GM13977 (cell line): ENCODE measurements at places on chromosomes 5 and 9.

DNA sequence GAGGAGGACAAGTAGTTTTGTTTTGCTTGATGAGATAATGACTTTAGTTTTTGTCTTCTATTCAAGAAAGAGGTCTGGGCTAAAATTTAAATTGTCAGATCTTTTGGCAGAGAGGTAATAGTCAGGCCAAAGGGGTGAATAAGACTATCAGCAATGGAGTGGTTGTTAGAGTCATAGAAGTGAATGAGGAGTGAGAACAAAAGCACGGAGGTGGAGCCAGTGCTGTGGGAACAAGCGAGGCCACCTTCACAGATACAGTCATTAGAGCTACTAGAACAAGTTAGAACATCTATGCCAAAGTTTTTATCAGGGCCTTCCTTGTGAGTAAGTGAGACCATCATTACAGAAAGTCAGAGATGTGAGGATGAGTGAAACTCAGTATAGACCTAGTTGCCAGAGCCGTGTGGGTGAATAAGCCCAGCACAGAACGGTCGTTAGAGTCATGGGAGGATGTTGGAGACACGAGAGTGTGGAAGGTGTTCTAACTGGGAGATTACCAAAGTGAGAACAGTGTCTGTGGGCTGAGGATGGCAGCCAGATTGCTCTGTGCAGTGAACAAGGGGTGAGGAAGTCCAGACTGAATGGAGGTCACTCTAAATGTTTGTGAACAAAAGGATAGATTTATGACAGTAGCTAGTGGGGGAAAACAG lies 135.1 kb downstream of the RPS23 start:
- DNase-seq = no peak

DNA sequence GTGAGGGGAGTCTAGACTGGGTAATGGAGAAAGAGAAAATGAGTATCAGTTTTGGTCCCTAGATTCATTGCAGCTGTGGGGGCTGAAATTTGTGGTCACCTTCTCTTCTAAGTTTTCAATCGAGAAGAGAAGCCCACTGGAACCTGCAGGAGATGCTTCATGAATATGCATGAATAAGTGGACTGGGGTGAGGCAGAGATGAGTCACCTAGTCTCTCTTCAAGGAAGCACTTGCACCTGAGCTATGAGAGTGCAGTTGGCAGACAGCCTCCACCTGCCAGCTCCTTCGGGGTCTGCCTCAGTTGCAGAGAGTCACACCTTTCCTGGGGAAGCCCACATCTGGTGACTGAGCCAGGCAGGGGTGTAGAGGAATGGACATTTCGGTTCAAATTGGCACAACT lies 69.1 kb downstream of the ZNF366 start:
- no peak for DNase-seq

DNA sequence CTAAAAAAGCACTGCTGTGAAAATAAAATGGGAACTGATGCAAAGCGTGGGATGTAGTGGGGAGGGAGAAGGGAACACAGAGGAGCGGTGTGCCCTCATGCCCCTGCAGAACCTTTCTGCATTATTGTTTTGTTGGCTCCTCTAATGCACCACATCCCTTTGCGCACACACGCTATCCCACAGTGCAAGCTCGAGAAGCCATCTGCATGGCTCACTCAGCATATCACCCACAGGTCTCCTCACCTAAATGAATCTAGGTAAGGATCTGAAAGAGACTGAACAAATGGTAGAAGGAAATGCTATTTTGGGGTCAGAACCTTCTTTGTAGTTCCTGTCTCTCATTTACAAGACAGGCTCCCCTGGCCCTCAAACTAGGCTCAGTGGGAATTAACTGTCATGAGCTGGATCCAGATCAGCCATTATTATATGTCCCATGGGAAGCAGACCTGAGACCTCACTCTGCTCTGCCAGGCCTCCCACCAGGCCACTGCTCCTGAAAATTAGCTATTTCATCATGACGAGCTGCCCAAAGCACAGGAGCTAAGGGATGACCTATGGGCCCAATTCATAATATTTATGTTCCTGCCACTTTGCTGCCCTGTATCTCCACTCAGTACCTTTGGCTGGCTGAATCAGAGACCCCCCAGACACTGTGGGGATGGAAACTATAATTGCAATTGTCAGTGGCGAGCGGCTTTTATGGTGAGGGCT lies 169.4 kb downstream of the SPOCK1 start:
- DNase-seq = no peak

- DNase-seq = no peak
These were observed 85.9 kb upstream of the FAM120A start for GRCh38 chr9:93365427-93366118.

DNA sequence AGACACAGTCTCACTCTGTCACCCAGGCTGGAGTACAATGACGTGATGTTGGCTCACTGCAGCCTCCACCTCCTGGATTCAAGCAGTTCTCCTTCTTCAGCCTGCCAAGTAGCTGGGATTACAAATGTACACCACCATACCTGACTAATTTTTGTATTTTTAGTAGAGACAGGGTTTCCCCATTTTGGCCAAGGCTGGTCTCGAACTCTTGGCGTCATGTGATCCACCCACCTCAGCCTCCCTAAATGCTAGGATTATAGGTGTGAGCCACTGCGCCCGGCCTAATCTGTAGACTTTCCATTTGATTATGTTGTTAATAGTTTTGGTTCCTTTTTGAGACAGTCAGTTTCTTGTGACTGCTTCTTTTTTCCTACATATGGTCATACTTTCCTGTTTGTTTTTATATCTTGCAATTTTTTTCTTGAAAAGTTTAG lies 31.0 kb downstream of the MTREX start:
- DNase-seq = peak; percentile 14

- no peak for DNase-seq
These were observed 711 bp upstream of the SUB1 start for GRCh38 chr5:32584646-32585045.

DNA sequence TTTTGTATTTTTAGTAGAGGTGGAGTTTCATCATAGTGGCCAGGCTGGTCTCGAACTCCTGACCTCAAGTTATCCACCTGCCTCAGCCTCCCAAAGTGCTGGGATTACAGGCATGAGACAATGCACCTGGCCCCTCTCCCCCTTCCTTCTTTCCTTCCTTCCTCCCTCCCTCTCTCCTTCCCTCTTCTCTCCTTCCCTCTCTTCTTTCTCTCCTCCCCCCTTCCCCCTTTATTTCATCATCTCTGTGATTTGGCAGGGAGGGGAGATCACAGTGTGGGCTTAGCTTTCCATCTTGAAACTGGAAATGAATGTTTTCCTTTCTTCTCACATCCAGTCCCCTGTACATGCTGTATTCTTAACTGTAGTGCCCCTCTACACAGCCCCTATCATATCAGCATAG lies 12.7 kb downstream of the RHOBTB3 start:
- no peak for DNase-seq

- DNase-seq = no peak
These were observed 42.6 kb upstream of the NAA35 start for GRCh38 chr9:85898332-85898731.

GRCh38 chr5:170336065-170336464 lies 38.5 kb upstream of the LCP2 start:
- DNase-seq = no peak

DNA sequence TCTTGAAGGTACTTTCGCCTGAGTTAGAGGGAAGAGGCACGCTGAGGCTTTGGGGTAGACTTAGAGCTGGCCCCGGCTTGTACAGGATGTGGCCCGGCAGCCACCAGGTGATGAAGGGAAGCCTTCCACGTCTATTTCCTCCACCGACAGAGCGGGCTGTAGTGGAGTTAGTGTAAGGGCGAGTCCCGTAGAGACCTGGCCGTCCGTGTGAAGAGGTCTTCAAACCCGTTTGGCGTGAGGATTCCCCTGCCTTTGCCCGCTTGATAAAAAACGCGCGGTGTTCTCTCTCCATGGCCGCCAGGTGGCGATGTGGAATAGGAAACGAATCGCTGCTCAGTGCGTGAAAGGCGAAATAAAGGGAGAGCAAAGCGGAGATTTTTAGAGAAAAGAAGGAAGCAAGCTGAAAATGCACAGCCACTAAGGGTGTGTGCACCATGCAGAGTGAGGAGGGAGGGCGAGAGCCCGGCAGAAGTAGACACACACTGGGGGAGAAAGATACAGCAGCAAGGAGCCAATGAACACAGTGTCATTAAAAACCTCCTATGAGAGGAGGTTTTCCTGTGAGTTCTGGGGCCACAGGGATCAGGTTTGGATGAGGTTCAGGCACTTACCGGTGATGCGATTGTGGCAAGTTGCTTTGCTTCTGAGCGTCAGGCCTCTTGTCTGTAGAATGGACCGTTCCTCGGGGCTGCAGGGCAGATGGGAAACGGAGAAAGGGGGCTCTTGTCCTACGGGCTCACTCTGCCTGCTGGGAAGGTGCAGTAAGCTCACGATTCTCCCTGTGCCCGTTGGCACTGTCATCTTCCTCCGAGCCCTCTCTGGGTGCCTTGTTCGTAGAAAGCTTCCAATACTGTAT lies 34.2 kb downstream of the STC2 start:
- peak; percentile 78 for DNase-seq

GRCh38 chr5:110878115-110878514 lies 139.3 kb downstream of the SLC25A46 start:
- no peak for DNase-seq

GRCh38 chr9:124723352-124723751 lies 47.8 kb downstream of the NR6A1 start:
- no peak for DNase-seq

- DNase-seq = no peak
These were observed 5.7 kb downstream of the MAMDC4 start for GRCh38 chr9:136857581-136858412.

GRCh38 chr5:135136546-135136945 lies 102.5 kb upstream of the PITX1 start:
- DNase-seq = no peak

GRCh38 chr9:89538871-89539270 lies 41.0 kb upstream of the SEMA4D start:
- DNase-seq = no peak

DNA sequence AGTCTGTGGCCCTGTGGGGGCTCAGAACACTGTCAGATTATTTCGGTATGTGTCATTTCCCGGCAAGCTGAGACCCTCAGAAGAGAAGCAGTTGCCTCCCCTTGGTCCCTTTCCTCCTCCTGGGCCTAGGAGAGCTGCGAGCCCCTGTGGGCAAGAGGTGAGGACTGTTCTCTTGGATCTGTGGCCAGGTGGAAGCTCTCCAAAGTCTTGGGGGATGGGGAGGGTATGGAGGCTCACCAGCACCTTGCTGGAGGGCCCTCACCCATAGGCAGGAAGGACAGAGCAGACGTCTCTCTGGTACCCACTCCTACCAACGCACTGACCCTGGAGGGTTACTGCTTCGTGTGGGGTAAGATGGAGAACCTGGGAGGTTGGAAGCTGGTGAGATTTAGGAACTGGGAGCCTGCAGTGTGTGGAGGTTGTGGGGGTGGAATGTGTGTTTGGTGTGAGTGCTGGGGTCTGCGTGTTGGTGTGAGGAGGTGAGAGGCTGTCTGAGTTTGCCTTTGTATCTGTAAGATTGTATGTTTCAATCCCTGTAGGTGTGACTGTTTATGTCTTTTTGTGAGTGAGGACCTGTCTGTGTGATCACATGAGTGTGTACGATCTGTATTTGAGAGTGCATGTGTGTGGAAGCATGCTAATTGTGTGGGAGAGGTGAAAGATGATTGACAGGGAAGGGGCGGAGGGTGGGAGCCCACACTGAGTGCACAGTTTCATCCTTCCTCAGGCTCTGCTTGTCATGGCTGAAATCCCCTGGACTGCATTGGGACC lies 52.4 kb upstream of the PSD2 start:
- no peak for DNase-seq

GRCh38 chr9:135343837-135344522 lies 135.6 kb upstream of the PPP1R26 start:
- DNase-seq = peak; percentile 84

DNA sequence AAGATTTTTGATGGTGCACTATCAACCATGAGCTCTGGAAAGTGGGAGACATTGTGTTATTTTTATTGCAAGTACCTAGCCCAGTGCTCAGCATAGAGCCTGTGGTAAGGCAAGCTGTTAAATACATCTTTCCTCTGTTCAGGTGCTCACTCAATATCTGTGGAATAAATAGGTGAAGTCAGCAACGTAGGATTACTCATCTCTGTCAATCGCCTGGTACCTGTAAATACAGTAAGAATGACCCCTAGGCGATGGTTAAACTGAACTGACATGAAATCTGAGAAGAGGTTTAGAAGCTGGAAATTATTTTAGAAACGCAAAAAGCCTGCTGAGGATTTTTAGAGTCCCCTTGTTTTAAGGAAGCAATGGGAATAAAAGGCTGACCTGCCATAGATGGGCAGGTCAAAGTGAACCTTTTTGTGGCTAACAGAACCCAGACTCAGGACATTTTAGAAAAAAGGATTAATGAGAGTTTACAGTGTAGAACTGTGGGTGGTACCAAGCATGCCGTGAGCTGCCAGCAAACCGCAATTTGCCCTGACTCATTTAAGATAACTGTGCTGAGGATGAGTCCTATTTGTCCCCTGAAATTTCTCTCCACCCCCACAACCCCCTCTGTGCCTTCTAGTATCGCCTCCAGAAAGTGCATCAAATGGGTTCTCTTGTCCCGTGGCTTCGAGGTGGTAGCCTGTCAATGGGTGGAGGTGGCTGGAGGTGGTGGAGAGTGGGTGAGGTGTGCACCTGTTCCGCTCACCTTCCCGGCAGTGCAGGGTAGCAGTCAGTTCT lies 375.1 kb downstream of the MED10 start:
- DNase-seq = no peak

DNA sequence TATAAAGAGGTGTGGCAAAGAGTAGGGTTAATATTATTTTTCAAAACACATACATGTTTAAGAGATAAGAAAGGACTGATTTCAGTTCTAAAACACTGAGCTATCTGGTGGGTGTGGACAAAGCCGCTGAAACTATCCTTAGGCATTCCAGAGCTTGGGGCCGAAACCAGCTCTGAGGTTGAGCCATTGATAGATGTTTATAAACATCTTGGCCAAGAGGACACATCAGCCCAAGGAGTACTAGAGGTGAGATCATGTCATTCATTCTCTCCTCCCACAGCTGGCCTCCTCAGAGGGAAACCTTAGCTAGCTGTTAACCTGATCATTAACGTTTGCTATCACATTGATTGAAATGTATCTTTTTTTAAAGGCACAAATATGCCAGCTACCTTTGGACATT lies 89.9 kb downstream of the NLN start:
- no peak for DNase-seq

- DNase-seq = no peak
These were observed 6.5 kb upstream of the FGF1 start for GRCh38 chr5:142692321-142692894.

DNA sequence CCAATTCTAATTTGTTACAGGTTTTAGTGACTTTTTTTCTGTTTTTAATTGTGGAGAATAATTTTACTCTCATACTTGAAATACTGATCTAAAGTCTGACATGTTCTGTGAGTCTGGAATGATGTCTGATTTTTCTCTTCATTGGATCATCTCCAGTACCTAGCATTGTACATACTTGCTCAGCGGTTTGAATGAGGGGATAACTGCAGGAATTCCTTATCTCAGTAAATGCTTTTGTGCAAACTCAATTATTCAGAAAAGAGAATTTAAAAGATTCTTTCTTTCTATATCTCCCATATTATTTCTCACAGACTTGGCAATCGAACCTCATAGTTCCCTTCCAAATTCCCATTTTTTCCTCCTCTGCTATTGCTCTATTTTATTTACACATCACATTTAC lies 397.9 kb upstream of the SGCD start:
- DNase-seq = no peak

- no peak for DNase-seq
These were observed 137.6 kb upstream of the DAPK1 start for GRCh38 chr9:87359958-87360601.

- no peak for DNase-seq
These were observed 18.1 kb downstream of the C9orf50 start for GRCh38 chr9:129602598-129603415.

GRCh38 chr9:22107202-22108045 lies 98.3 kb upstream of the CDKN2B start:
- DNase-seq = no peak
